ENCODE measurements at places on chromosomes 7 and 10. TPM values are rescaled to one million over a fixed set of nuclear protein-coding genes. Genes with fewer than 3 reads are reported as not detected.

LRRD1 gene
- total RNA-seq = not detected

DNA sequence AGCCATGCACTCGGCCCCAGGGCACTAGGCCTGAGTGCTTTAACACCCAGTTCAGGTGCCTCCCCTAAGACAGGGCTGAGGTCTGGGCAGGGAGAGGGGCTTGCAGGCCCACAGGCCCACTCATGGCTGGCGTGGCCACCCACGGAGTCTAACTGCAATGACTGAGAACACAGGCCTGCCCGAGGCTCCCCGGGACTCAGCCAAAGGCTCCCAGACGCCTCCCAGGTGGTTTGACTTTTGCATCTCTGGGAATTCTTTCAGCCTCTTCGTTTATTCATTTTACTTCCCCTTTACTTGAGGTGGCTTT lies 37.3 kb downstream of the PTPRN2 start:
- DNase-seq = no peak
- H3K4me1 ChIP-seq = no peaks in the 10 kb centered on the region
- no peaks in the 10 kb centered on the region for H3K27me3 ChIP-seq
- no peaks in the 10 kb centered on the region for H3K36me3 ChIP-seq
- no peak overlapping the region for H3K27ac ChIP-seq

ARHGAP21 gene
- 22.9 TPM for total RNA-seq

DNA sequence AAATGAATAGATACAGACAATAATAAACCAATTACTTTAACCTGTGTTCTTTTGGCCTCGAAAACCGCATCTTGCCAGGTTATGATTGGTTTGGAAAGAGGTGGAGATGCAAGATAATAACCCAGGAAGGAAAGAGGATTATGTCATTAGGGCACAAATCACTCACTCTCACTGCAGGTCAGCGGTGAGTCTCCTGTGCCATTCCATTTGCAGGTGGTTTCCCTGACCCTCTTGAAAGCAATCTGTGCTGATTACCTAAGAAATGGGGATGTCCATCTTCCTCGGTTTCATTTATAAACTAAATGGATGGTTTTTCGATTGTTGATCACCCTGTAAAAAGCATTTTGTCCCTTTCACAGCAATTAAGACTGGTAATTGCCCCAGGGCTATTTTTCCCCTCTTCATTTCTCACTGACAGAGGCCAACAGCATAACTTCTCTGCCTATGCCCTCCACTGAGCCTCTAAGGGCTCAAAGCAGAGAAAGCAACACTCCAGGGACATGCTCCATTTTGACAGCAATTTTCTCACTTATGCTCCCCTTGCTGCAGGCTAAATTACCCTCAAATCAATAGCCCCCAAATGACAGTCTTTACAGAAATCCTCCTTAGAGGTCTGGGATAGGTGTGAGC lies 257.5 kb downstream of the IPMK start:
- H3K27ac ChIP-seq = no peak overlapping the region
- no peaks in the 10 kb centered on the region for H3K36me3 ChIP-seq
- no peaks in the 10 kb centered on the region for H3K4me1 ChIP-seq
- no peak overlapping the region for H3K4me3 ChIP-seq
- H3K27me3 ChIP-seq = no peaks in the 10 kb centered on the region
- no peak for DNase-seq

DNA sequence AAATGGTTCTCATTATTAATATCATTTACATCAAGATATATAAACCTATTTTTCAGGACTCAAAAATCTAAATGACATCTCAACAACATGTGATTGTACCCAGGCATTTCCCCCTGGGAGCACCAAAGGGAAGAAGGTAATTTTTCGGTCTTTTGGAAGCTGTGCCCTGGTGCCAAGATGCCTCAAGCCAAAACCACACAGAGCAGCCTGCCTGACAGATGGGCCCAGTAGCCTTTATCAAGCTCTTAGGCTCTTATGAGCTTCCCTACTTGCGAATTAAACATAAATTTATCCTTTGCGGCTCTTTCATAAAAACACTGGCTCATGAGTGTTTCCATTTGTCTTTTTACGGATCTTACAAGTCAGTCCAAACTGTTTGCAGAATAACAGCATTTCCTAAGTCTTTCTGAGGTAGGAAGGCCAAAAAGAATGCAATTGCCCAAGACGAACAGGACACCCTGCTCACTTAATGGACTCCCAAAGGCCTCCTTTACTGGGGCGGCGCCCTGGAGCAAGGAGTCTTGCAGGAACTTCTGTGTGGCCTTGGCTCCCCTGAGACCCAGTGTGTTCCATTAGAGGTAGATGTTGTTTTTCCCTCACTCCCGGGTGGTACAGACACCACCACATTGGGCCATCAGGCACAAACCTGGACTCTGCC lies 4.1 kb upstream of the RASSF4 start:
- no peak overlapping the region for H3K27ac ChIP-seq
- DNase-seq = no peak
- no peak overlapping the region for H3K4me3 ChIP-seq
- H3K27me3 ChIP-seq = no peaks in the 10 kb centered on the region

DNA sequence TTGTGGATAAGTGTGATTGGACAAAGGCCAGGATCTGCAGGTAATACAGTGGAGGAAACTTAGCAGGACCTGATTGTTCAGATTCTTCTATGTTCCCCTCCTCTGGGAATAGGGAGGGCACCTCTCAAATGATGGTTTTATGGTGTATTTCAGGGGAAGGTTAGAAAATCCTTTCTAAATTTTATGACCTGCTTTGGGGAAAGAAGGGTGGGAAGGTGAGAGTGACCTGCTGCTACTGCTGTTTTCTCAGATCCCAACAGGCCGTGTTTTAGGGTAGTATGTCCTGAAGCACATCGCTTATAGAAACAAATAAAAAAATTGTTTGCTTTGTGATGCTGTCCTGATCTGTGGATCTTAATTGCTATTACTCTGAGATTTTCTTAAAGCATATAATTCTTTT lies 404.1 kb upstream of the GALNT17 start:
- no peaks in the 10 kb centered on the region for H3K27me3 ChIP-seq
- no peaks in the 10 kb centered on the region for H3K36me3 ChIP-seq
- DNase-seq = no peak
- no peak overlapping the region for H3K27ac ChIP-seq

DNA sequence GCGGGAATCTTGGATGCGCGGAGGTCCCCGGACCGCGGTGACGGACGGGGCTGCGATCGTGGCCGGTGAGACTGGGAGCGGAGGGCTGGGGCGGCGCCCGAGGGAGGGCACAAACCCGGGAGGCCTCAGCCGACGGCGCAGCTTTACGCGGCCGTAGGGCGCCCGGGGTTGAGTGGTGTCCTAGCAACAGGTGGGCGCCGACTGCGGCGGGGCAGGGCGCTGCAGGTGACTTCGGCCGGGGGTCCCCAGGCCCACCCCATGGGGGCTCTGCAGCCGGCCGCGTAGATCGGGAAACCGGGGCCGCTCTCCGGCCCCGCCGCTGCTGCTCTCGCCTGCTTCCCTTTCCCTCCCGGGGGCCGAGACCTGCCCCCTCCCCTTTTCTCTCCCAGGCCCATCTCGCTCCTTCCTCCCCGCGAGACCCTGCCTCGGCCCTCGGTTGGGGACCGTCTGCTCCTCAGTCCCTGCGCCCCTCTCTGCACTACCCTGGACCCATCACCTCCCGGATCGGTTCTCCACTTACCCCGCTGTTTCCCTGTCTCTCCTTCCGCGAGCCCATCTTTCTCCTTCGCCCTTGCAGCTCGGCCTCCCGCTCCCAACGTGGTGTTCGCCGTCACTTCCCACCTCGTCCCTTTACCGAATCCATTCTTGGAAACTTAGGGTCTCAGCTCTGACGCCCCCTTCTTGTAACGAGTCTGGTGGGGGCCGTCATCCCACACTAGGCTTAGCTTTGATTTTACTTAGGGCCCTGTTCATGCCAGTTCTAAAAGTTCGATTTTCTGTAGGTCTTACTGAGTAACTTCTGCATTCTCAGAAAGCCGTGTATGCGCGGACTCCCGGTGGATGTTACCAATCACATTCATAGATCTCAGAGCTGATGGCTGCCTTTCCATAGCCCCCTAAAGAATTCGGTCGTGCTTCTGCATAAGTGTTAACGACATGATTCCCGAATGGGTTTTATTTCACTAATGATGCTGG lies 18.5 kb upstream of the ACBD5 start:
- peak overlapping the region; percentile 91 for H3K4me3 ChIP-seq
- peaks cover 8% of the 10 kb centered on the region for H3K36me3 ChIP-seq
- peaks cover 25% of the 10 kb centered on the region for H3K4me1 ChIP-seq
- DNase-seq = peak; percentile 48
- peaks cover 42% of the 10 kb centered on the region for H3K27me3 ChIP-seq

CUZD1 gene
- 1.5 TPM for total RNA-seq

DNA sequence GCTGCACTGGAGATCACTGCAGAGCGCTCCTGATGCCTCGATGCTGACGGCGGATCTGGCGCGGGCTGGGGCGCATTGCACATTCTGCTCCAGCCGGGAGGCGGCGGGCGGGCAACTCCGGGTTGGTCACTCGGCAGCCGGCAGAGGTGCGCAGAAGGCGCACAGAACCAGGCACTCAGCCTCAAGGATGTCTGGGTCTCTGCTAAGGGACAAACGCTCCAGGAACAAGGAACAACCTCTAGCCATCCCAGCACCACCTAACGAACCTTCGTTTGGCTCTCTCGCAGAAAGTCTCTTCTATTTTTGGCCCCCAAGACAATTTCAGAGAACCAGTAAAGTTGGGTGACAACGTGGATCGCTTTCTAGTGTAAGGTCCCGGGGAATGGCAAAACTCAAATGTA lies 254.6 kb downstream of the OTUD1 start:
- peaks cover 64% of the 10 kb centered on the region for H3K27me3 ChIP-seq
- H3K4me1 ChIP-seq = peaks cover 26% of the 10 kb centered on the region
- peak; percentile 19 for DNase-seq
- H3K36me3 ChIP-seq = no peaks in the 10 kb centered on the region
- no peak overlapping the region for H3K27ac ChIP-seq

OPN4 gene
- total RNA-seq = not detected

GRM8 gene
- not detected for total RNA-seq

DNA sequence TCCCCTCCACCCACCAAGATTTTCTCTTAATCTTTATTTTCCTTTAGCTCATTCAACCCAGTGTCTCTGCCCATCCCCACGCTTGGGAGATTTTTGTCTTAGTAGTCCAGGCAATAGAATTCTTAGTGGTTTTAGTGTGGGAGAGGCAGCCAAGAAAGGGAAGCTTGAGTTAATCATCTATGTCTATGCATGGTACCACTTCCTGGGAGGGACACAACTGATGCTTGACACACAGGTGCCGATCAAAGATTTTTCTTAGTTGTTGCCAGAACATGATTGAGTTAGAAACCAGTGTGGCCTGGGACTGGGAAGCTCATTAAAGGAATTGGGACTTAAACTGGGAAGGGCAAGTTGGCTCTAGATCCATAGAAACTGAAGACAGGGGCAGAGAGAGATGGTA lies 3.1 kb downstream of the STRA8 start:
- no peak overlapping the region for H3K4me3 ChIP-seq
- H3K27ac ChIP-seq = no peak overlapping the region
- peaks cover 3% of the 10 kb centered on the region for H3K27me3 ChIP-seq
- DNase-seq = no peak
- H3K36me3 ChIP-seq = no peaks in the 10 kb centered on the region
- no peaks in the 10 kb centered on the region for H3K4me1 ChIP-seq

Data from activated T-cell treated with anti-CD3 and anti-CD28 coated beads, Interleukin-2, amount 50 U/mL, for 72 hours (primary cell).